ENCODE measurements at places on chromosomes 12 and 14.

DNA sequence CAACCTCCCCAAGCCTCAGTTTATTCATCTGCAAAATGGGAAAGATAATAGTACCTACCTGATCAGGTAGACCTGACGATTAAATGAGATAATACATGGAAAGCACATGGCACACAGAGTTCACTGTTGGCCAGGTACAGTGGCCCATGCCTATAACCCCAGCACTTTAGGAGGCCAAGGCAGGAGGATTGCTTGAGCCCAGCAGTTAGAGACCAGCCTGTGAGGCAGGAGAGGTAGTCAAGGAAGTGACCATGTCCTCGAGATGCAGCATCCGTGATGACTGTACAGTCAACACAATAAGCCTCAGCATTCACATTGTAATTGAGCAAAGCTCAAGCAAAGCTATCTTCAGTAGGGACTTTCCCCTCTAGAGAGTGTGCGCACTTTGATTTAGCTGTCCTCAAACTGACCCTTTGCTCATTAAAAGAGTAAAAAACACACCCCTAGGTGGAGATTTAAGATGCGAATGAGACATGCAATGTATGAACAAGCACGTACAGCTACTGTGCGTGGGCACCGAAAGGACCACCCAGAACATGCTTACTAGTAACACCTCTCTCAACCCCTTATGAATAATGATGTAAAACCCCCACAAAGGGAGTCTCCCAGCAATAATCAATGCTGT, 9.9 kb downstream of the ISCU start:
- no peak for DNase-seq

DNA sequence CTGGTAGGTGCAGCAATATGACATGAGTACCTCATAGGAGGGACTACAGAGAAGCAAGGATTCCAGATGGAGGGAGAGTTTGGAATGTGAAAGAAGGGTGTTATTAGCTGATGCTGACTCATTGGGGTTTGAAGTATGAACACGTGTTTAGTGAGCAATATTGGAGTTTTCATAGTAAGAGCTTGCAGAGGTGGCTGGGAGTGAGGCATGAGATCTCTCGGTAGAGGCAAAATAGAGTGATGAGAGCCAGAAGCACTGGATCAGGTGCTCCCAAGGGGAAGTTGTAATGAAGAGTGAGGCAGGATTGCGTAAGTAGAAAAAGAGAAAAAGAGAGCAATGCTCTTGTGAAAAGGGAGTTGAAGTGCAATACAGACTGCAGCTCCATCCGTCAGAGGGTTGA, 42.1 kb downstream of the MGST1 start:
- DNase-seq, result no peak

DNA sequence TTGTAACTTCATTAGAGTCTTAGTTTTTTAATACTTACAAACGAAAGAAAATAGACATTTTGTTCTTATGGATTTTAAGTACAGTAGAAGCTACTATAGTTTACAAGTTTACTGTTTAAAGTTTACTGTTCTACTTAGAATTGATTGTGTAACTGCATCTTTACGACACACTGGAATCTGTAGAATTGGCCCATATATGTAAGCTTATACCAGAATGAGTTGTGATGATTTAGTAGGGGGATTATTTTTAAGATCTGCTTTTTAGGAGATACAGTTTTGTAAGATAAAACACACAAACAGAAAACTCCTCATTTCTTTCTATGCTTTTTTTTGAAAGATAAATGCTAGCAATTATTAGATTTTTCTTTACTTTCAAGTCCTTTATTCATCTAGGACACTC, 30.2 kb upstream of the NAV3 start:
- no peak for DNase-seq

DNA sequence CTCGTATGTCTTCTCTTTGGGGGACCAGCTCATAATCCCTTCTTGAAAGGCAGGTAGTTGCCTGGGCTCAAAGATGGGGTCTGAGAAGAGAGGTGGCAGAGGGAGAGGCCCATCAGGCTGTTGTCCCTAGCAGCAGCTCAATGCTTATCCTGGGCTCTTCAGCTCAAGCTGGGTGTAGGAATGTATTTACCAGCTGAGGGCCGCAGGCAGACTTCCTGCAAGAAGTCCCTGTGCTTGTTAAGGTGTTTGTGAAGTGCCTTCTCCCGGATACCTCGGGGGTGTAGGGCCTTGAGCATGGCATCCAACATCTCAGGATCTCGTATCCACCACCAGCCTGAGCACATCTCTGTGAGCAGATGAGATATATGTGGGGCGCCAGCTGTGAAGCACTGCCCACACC, 29.4 kb downstream of the BAZ2A start:
- DNase-seq, result no peak

DNA sequence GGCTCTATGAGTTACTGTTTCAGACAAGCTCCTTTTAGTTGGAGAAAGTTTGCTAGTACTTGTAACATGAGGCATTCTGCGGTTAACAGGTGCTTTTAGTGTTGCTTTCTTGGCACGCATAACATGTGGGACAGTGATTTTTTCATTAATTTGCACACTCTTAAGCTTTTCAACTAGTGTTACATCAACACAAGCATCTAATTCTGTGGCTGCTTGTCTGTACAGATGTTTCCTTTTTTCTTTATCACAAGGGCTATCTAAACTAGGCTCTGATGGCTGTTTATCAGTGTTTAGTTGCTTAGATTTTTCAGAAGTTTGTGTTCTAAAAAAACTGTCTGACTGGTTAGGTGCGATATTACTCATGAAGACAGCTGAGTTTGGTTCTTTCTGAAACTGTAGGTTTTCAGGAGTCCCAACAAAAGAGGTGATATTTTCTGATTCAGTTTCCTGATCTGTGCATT, 120.1 kb downstream of the RALGAPA1 start:
- no peak for DNase-seq

- DNase-seq, result no peak
Measured at GRCh38 chr12:95322326-95322725, 104.7 kb downstream of the VEZT start.

DNA sequence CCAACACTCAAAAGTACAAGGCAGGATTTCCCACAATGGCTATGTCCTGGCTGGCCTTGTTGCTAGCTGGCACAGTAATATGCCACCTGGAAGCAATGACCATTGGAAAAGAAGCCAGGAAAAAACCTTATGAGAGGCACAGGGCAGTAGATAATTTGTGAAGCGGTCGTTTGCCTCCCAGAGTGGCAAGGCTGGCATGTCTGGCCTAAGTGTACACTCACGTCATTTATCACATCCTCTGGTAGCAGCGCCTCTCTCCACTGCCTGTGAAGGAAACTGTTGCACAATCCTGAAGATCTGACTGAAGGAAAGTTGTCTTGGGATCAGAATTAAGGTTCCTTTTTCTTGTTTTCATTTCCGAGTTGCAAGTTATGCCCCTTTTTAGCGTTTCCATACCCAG, 408.5 kb downstream of the ZFP36L1 start:
- no peak for DNase-seq

- DNase-seq, result no peak
Measured at GRCh38 chr12:53736592-53736991, 9.3 kb upstream of the CALCOCO1 start.

DNA sequence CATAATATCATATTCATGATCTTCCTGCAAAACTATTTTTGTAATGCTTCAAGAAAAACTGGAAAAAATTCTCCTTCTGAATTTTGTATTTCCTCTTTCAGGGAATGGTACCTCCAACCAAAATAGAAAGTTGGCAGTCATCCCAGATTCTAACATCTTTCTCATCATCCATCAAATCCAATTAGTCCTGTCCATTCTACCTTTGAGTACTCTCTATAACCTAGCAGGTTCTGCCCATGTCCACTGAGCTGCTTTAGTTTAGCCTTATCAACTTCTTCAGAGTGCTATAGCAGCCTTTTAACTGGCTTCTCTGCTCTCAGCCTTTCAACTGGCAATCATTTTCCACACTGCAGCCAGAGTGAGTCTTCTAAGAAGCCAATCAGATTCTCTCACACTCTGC, 236.2 kb downstream of the AKAP6 start:
- no peak for DNase-seq

Measured in germinal center (tissue), 1 donor.